ENCODE measurements at places on chromosomes 6 and 20. TPM values are rescaled to one million over a fixed set of nuclear protein-coding genes. Genes with fewer than 3 reads are reported as not detected.

GRCh38 chr20:37259865-37260264, 1.7 kb downstream of the GHRH start:
- no peak for DNase-seq

DNA sequence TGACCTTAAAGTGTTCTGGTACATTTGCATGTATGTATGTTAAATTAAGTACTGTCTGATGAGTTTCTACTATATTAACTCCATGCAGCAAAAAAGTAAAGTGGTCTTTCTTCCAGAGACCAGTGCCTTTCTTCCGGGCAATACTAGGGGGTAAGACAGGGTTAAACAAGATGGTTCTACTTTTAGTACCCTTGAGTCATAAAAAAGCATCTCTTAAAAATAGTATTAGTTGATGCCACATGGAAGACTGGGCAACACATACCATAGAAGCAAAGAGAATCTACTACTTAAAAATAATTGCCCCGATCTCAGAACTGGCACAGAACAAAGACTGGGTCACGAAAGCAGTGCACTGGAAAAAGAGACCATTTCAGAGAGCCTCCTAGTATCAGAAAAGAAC, 66.2 kb downstream of the SESN1 start:
- no peak for DNase-seq

DNA sequence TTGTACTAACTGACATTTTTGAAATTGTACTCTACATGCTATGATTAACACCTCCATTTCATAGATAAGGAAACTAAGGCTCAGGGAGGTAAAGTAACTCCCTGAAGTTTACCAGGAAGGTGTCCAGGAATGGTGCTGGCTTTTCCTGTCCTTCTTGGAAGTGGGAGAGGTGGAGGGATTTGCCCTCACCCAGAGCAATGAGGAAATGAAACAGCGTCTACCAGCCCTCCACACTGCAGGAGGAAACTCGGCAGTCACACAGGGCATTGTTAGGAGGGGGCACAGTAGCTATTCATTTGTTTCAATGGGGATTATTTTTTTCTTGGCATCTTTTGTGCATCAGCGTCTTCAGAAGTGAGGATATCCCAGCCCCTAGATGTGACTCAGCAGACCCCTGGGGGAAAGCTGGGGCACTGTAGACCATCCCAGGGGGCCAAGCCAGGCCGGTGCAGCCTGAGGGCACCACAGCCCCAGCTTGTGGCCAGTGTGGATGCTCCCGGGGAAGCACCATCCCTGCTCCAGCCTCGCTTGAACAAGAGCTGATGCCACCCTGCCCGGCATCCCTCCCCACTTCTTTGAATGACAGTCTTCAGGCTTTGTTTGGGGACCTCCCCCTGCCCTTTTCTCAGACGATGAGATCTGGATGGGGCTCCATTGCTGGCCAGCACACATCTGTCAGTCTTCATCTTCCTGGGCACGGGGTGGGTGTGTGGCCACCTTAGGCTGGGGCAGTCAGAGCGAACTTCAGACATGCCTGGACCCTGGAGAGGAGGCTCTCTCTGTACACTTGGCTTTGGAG, 224.4 kb upstream of the PMEPA1 start:
- DNase-seq, result peak; percentile 58

- DNase-seq, result no peak
These were observed 571.9 kb upstream of the CHD6 start for GRCh38 chr20:42190084-42190483.

- no peak for DNase-seq
These were observed 266.4 kb downstream of the HAO1 start for GRCh38 chr20:7673841-7674240.

GRCh38 chr20:54688476-54688875, 213.1 kb downstream of the DOK5 start:
- no peak for DNase-seq

DNA sequence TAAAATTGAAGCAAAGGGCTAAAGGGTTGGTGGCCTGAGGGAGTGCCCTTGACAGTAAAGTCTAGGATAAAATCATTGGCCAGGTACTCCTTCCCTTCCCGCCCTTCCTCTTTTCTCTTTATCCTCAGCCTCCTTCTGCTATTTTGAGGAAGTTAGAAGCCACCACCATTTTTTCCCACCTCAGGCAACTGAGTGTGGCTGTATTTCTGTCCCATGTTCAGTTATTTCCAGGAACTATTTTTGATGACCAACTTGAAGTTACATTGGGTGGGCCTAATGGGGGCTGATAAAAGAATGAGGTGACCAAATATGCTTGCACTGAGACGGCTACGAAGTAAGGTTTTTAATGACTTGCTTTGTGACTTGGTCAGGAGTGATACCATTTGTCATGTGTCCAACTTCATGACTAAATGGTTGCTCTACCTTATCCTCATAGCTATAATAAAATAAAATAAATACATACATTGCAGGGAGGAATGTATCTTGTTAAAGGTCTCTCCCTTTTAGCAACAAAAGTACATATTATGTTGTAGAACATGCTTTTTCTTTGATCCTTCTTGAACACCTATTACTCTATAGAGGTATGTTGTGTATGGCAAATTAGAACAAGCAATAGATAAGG, 12.0 kb downstream of the PTPN1 start:
- DNase-seq, result no peak

GNAS-AS1 gene
- 1.1 TPM for total RNA-seq

RIOK1 gene
- 14.4 TPM for total RNA-seq

USP49 gene
- 5.2 TPM for total RNA-seq

C4B gene
- 7.3 TPM for total RNA-seq
